Activated CD4-positive, alpha-beta T cell treated with anti-CD3 and anti-CD28 coated beads, Interleukin-2, amount 50 U/mL, for 24 hours (primary cell): ENCODE measurements at places on chromosomes 13 and 19.
A peak's percentile ranks its signal among the peaks of the same experiment; 100 is the strongest.

DNA sequence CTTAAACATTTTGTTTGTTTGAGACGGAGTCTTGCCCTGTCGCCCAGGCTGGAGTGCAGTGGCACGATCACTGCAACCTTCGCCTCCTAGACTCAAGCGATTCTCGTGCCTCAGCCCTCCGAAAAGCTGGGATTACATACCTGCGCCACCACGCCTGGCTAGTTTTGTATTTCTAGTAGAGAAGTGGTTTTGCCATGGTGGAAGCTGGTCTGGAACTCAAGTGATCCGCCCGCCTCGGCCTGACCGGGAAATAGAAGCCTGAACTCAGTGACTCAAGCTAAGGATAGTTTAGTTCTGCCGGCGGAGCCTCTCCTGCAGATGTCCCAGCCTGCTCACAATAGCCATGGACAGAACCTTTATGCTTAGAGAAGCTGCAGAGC lies 53.0 kb upstream of the ZNF254 start:
- no peak for DNase-seq

DNA sequence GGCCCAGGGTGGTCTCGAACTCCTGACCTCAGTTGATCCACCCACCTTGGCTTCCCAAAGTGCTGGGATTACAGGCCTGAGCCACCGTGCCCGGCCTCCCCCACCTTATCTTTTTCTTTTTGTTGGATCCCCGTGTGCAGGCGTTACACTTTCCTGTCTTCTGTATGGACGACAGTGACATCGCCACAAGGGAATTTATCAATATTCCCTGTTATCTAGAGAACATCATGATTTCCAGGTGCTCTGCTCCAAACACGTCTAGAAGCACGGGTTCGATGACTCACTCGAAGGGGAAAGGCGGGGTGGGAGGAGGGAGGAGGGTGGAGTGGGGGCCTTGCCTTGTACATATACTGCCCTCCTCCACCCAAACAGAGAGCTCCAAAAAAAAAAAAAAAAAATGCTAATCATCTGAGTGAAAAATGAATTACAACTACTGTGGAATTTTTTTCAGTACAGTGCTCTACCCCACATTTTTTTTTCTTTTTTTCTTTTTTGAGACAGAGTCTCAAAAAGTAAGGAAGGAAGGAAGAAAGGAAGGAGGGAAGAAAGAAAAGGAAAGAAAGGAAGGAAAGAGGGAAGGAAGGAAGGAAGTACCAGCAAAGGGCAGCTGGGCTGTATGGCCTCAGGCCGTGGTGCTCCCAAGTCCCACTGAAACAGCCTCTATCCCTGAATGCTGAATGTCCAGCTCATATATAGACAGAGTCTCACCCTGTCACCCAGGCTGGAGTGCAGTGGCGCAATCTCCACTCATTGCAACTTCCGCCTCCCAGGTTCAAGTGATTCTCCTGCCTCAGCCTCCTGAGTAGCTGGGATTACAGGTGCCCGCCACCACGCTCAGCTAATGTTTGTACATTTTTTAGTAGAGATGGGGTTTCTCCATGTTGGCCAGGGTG lies 36.8 kb downstream of the INSR start:
- no peak for DNase-seq

- DNase-seq, result no peak
Observed at GRCh38 chr19:13209484-13210338, 59.5 kb downstream of the IER2 start.

DNA sequence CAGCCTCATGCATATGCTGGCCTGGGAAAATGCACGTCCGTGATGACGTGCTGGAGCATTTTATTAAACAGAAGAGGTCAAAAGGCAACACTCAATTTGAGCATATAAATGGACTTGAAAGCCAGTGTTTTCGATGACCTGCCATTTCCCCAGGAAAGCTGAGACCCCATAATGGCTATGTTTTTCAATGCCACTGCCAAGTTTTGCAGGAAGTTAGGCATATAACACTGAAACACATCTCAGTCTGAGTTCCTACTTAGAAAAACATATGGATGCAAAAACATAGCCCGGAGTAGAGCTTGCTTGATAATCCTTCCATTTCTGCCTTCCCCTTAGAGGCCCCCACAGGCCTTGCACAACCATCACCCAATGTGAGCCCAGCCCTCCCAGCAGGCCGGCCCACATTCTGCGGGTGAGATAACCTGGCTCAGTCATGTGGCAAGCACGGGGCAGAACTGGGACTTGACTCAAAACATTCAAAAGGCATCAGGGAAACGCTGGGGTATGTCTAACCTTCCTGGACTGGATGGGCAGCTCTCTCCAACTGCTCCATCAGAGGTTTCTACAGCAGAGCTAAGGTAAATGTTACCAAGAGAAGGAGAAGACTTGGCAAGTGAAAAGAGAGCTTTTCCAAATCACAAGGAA lies 24.9 kb downstream of the EPS15L1 start:
- no peak for DNase-seq

GRCh38 chr13:49935171-49936074 lies 717 bp downstream of the SPRYD7 start:
- DNase-seq, result peak; percentile 2

- no peak for DNase-seq
Observed at GRCh38 chr13:26307701-26308100, 53.8 kb downstream of the CDK8 start.

GRCh38 chr13:47521890-47522487 lies 479.1 kb downstream of the SUCLA2 start:
- no peak for DNase-seq

GRCh38 chr13:39590466-39591036 lies 12.4 kb downstream of the LHFPL6 start:
- DNase-seq, result no peak

- no peak for DNase-seq
Observed at GRCh38 chr13:105567951-105568525, 967.4 kb downstream of the EFNB2 start.
